ENCODE measurements at places on chromosomes 6 and 20.

- no peak for DNase-seq
Observed at GRCh38 chr6:11062715-11063114, 18.6 kb upstream of the ELOVL2 start.

DNA sequence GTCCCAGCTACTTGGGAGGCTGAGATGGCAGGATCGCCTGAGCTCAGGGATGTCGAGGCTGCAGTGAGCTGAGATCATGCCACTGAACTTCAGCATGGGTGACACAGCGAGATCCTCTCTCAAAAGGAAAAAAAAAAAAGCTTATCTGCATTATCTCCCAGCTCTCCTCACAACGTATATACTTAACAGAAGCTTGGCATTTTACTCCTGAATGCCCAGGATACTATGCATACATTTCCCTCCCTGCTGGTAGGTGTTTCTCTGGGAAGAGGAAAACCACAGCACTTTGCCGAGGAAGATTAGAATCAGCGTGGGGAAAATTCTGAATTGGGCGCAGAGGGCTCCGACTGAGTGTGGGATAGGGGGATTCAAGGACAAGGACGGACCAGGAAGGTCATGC is 800.6 kb downstream of the DHX35 start:
- DNase-seq = no peak

DNA sequence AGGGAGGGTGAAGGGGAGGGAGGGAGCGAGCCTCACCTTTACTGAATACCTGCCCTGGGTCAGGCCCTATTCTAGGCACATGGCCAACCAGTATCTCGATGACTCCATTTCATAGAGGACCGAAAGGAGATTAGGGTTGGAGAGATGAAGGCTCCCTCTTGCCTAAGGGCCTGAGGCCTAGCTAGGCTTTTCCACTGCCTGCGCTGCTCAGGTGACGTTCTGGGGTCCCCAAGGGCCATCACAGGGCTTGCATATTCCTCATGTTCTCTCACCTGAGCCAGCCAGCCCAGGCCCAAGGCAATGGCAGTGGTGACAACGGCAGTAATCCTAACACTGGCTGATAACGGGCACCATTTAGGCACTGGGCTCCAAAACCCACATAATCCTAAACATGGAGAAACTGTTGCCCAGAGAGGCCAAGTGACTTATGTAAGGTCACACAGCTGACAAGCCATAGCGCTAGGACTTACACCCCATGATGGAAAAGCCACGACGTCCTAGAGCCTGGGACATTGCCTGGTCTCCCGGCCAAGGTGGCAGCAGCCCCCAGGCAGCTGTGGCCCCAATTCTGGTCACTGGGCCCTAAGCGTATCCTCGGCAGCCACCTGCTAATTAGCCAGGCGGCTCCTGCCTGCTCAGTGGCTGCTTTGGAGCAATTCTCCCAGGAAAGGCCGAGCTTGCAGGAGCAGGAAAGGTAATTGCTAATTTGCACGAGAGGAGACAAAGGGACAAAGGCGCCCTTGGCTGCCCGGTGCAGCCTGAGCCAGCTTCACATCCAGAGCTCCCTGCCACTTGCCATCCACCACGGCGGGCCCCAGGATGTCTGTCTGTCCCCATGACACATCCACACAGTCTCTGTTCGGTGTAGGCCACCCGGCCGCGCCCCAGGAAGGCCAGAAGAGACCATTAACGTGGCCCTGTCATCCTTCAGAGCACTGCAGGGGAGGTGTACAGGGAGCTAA is 21.5 kb downstream of the NOL4L start:
- no peak for DNase-seq

GRCh38 chr6:90374201-90374600 is 77.6 kb upstream of the BACH2 start:
- DNase-seq = no peak

GRCh38 chr6:141451511-141452353 is 681.0 kb upstream of the GJE1 start:
- no peak for DNase-seq

DNA sequence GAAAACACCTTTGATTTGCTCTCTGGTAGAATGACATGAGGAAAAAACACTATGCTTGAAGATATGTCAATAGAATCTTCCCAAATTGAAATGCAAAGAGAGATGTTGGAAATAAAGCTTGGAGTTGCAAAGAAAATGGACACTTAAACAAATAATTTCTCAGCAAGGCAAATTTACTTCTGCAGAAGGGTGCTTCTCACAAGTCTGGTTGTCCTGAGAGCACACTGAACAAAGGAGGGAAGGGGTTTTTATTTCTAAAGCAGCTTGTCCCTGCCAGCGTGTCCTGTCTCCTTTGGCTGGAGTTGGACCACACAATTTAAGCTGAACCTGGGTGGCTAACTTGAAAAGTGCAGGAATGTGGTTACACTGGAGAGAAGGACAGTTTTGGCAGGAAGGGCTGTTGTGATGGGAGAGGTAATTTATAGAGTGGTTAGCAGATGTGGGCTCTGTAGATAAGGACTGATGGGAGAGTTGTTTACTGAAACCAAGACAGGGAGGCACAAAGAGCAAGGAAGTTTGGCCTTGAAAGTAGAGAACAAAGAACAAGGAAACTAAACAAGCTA is 454.6 kb upstream of the EYS start:
- no peak for DNase-seq

DNA sequence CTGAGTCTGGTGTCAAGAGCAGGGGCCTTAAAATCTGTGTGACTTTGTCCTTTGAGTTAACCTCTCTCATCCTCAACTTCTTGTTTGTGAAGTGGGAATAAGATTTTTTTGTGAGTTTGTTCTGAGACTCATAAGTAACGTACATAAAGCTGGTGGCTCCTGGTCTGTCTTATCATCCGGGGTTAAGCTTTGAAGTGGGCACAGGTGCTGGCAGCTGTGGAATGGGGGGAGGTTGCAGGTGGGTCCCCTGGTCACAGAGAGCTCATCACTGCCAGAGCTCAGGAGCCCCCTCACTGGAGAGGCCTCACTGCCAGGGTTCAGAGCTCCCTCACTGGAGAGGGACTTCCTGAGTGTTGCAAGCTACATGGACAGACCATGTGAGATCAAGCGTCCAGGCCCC is 174.1 kb downstream of the NRN1 start:
- no peak for DNase-seq

Data from Peyer's patch (tissue), 4 donors.